ENCODE measurements at places on chromosomes 4 and X.

DNA sequence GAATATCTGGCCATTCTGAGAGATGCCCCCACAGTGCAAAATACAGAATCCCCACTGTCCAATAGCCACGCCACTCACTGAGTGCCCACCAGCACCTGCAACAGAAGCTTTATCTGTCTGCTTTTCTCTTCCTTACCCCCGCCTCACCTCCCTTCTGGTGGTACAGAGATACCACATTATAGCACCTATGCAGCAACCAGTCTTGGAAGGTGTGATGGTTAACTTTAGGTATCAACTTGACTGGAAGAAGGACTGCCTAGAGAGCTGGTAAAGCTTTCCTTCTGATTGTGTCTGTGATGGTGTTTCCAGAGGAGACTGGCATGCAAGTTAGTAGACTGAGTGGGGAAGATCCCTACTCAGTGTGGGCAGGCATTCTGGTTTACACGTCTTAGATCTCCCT, 61.8 kb upstream of the TXK start:
- no peak for DNase-seq

DNA sequence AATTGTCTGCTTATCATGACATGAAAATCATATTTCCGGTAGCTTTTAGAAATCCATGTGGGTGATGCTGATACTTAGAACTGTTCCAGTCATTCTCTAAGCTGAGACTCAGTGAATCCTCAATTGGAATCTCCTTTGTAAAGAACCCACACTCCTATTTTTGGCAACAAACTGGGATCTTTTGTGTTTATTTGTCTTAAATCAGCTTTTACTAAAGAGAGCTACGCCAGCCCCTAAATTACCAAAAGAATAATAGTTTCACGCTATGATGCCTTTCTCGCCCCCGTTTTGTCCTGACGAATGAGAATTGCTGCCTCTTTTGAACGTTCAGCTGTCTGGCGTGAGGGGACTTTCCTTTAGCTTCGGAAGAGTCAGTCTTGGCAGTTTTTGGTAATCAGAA, 195.9 kb downstream of the SHOX start:
- no peak for DNase-seq

DNA sequence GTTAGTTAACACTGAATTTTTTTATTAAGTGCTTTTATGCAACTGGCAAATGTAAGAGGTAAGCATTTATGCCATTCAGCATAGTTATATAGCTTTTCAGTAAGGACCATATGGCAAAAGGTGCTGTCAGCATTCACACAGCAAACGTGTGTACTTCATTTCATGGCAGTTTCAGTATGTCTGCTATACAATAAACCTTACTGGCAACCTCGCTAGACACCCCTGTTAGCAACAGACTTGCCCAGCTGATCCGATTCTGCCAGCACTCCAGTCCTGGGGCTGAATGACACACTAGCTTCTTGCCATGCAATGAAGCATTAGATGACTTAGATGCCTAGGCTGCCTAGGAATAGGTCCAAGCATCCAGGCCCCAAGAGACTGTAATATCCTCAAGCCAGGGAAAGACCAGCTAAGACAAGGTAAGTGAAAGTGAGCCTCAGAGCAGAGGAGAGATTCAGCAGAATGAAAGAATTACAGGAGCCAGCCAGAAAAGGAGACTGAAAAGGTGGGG, 47.3 kb upstream of the DOCK11 start:
- no peak for DNase-seq

- no peak for DNase-seq
Observed at GRCh38 chr4:177119691-177120090, 190.0 kb upstream of the NEIL3 start.

GRCh38 chrX:155577682-155578081, 35.1 kb downstream of the TMLHE start:
- DNase-seq: no peak

DNA sequence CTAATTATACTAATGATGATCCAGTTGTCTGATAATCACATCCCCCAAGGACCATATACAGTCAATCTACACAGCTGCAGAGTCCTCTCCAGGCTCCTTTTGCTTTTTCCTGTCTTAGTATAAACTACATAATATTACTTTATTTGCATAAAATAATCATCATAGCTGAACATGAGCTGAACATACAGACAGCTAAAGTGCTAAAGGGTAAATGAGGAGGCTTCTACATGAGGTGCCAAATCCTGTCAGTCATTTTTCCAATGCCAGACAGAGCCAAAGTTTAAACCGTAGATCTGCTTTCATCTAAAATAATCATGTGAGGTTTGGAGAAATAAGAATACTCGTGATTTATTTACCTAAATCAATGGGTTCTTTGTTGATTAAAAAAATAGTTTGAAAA, 1530.1 kb upstream of the PABPC4L start:
- no peak for DNase-seq

GRCh38 chrX:122418758-122419157, 765.3 kb upstream of the GRIA3 start:
- no peak for DNase-seq

- no peak for DNase-seq
Observed at GRCh38 chr4:110064295-110064694, 134.1 kb downstream of the ELOVL6 start.

DNA sequence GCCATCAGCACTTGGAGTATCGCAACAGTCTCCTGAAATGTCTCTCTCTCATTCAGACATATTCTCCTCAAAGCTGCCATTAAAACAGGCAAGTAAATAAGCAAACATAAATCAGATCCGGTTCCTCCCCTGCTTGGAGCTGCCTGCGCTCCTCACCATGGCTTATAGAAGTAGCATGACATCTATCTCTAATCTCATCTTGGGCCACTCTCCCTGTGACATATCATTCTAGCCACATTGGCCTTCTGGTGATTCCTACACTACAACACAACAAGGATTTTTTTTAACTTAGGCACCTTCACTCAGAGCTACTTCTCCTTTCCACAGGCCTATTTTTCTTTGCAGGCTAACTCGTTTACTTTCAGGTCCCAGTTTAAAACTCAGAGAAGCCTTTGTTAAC, 387.9 kb downstream of the ARHGAP24 start:
- no peak for DNase-seq

DNA sequence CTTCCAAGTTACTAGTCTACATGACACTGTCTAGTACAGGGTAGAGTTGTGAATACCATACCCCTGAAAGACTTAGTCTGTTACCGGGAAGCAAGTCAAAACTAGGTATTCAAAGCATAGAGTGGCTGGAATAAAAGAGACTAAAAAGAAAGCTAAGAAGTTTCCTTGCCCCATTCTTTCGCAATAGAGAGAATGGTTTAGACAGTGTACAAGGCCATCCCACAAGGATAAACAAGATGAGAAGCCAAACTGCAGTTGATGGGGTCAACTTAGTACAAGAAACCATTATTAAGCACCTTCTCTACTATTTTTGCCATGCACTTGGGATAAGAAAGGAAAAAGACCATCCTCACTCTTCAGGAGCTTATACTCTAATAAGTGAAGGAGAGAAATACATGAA, 30.3 kb downstream of the AMMECR1 start:
- no peak for DNase-seq

All from sigmoid colon (tissue), 7 donors.